ENCODE measurements at places on chromosomes 11 and 22. TPM values are rescaled to one million over a fixed set of nuclear protein-coding genes. Genes with fewer than 3 reads are reported as not detected.

GRCh38 chr11:925496-926301, at the start of gene AP2A2:
TSS of gene AP2A2 (plus strand) at chr11:925870. CDS start at chr11:926022, 152 bp downstream.
- peak; percentile 95 for DNase-seq
- no peaks in the 10 kb centered on the region for H3K27me3 ChIP-seq
- H3K4me3 ChIP-seq: peak within 1 kb of the TSS; percentile 89
- H3K4me1 ChIP-seq: peaks cover 52% of the 10 kb centered on the region
- H3K27ac ChIP-seq: peak within 1 kb of the TSS; percentile 85

DNA sequence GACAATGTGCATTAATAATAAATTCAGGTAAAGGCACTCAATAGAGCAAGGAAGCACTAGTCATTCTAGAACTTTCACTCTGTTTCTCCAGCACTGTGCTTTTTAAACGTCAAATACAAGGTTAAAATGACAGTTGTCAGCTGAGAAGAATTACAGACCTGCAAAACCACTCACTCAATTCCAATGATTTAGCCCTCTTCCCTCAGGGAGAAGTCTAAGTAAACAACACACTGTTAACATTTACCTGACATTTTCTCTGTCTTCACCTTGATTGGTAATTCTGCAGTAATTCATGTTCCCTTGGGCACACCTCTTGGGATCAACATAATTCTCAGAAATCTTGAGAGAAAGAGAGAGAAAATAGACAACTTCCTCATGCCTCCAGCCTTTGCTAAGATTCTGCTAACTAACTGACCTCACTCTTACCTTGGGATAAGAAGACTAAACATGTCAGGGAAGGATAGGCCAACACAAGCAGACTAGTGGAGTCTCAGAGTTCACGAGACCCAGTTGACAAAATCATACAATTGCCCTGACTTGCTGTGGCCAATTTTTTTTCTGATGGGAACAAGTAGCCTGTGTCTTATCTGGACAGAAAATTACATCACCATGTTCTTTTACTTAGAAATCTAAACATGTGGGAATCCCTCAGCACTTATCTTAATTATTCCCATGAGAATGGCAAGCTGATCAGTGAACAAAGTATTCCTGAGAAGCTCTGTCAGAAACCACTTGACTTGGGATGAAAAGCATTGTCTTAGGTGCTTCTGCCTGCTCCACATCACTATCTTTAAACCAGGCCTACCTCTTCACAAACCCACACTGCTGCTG, 516.8 kb upstream of the FAT3 start:
- no peaks in the 10 kb centered on the region for H3K27me3 ChIP-seq
- no peaks in the 10 kb centered on the region for H3K36me3 ChIP-seq
- no peak overlapping the region for H3K27ac ChIP-seq
- no peak overlapping the region for H3K4me3 ChIP-seq

The IL10RA gene
- 4.6 TPM for total RNA-seq

The A4GALT gene
- 0.11 TPM for total RNA-seq

GRCh38 chr11:65427691-65428577, 5.3 kb downstream of the NEAT1 start:
- peak overlapping the region; percentile 98 for H3K27ac ChIP-seq
- H3K36me3 ChIP-seq: peaks cover 77% of the 10 kb centered on the region
- H3K4me3 ChIP-seq: peak overlapping the region; percentile 79
- DNase-seq: no peak
- H3K27me3 ChIP-seq: no peaks in the 10 kb centered on the region
- peaks cover 32% of the 10 kb centered on the region for H3K4me1 ChIP-seq

- no peaks in the 10 kb centered on the region for H3K4me1 ChIP-seq
- H3K27ac ChIP-seq: no peak overlapping the region
- no peaks in the 10 kb centered on the region for H3K36me3 ChIP-seq
- no peaks in the 10 kb centered on the region for H3K27me3 ChIP-seq
Measured at GRCh38 chr11:109933126-109933525, 160.1 kb upstream of the ZC3H12C start.

GRCh38 chr11:35047179-35047578, 91.8 kb upstream of the CD44 start:
- no peaks in the 10 kb centered on the region for H3K27me3 ChIP-seq
- H3K4me3 ChIP-seq: no peak overlapping the region
- no peaks in the 10 kb centered on the region for H3K36me3 ChIP-seq
- no peaks in the 10 kb centered on the region for H3K4me1 ChIP-seq
- no peak overlapping the region for H3K27ac ChIP-seq

GRCh38 chr11:124821995-124822730, 22.0 kb upstream of the MSANTD2 start:
- no peaks in the 10 kb centered on the region for H3K4me1 ChIP-seq
- no peak overlapping the region for H3K4me3 ChIP-seq
- DNase-seq: no peak
- no peak overlapping the region for H3K27ac ChIP-seq

- H3K4me1 ChIP-seq: no peaks in the 10 kb centered on the region
- no peaks in the 10 kb centered on the region for H3K36me3 ChIP-seq
- DNase-seq: no peak
- H3K27ac ChIP-seq: no peak overlapping the region
- no peak overlapping the region for H3K4me3 ChIP-seq
Measured at GRCh38 chr11:131723088-131723487, 352.7 kb downstream of the NTM start.

DNA sequence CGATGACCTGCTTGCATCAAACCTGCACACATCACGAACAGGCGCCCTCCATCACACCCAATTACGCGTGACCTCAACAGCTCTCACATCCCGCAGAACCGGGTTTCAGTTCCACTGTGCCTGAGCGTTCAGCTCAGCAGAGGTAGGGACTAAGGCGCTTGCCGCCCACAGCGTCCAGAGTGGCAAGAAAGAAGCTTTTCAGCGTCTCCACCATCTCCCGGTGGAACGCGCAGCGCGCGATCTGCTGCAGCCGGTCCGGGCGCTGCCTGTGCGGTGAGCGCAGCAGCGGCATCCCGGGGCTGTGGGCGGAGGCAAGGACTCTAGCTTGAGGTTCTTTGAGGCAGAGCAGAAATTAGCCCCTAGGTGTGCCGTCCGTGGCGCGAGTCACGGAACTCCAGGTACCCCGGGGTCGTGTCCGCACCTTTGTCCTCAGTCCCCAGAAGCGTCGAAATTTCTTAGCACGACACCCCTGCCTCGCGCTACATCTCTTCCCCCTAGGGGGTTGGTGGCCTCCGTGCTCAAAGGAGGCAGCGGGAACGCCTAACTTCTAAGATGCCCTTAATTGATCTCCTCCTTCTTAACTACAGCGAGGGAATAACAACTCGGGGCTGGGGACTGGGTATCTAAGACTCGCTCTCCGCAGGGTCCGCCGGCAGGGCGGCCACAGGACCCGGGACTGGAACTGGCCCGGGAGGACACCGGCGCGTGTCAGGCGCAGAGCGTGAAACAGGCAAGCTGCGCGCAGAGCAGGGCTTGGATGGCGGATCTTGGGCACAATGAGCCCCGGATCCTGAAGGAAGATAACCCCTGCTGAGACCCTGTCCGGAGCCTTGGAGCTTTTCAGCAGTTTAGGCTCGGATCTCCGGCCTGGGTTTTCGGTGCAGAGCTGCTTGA, 1.7 kb upstream of the CALCA start:
- peaks cover 3% of the 10 kb centered on the region for H3K4me1 ChIP-seq
- H3K4me3 ChIP-seq: no peak overlapping the region
- peaks cover 43% of the 10 kb centered on the region for H3K27me3 ChIP-seq

- H3K36me3 ChIP-seq: peaks cover 3% of the 10 kb centered on the region
- H3K4me1 ChIP-seq: peaks cover 68% of the 10 kb centered on the region
- no peaks in the 10 kb centered on the region for H3K27me3 ChIP-seq
- DNase-seq: peak; percentile 54
- H3K27ac ChIP-seq: peak overlapping the region; percentile 80
Measured at GRCh38 chr11:78292109-78292803, 103.5 kb downstream of the USP35 start.

DNA sequence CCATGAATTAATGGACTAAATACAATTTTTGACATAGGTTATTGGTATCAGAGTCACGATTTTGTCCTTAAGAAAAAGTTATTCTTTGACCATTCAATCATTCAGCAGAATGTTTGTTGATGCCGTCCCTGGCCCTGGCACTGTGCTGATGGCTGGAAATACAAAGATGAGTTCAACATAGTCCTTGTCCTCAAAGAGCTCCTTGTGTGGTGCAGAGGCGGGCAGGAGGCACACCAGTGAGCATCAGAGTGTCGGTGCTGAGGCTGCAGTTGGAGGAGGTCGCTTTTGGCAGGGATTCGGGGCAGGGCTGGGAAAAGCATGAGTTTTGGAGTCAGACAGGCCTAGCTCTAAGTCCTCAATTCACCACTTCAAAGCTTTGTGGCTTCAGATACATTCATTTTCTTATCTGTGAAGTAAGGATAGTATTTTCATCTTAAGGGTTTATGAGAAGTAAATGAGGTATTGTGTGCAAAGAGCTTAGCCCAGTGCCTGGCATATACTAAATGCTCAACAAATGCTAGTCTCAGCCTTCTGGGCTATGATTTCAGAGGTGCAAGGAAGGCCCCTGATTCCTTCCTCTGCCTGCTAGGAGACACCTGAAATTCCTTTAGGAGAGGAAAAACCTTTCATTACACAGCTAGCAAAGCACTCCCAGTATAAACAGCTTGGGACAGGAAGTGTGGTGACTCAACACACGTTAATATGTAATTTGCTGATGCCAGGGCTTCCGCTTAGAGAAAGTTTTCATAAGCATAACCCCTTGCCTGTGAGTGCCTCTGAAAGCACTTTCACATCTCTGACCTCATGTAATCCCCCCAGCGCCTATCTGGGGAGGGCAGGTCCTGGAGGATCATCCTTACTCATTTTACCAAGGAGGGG, 113.8 kb downstream of the NECTIN1 start:
- H3K4me3 ChIP-seq: no peak overlapping the region
- H3K4me1 ChIP-seq: no peaks in the 10 kb centered on the region
- DNase-seq: no peak
- H3K36me3 ChIP-seq: no peaks in the 10 kb centered on the region

The SHANK3 gene
- total RNA-seq: 0.13 TPM

GRCh38 chr11:58926251-58926650, 13.0 kb upstream of the GLYATL1 start:
- H3K27ac ChIP-seq: no peak overlapping the region
- no peaks in the 10 kb centered on the region for H3K4me1 ChIP-seq
- no peaks in the 10 kb centered on the region for H3K27me3 ChIP-seq
- no peak overlapping the region for H3K4me3 ChIP-seq
- no peak for DNase-seq

The SC5D gene
- total RNA-seq: 13.8 TPM
